ENCODE measurements at places on chromosomes 5 and 9. TPM values are rescaled to one million over a fixed set of nuclear protein-coding genes. Genes with fewer than 3 reads are reported as not detected.
A peak's percentile ranks its signal among the peaks of the same experiment; 100 is the strongest.

PDE6A gene
- not detected for total RNA-seq

GABBR2 gene
- total RNA-seq: not detected

TUSC1 gene
- 27.7 TPM for total RNA-seq

TRPM6 gene
- 0.64 TPM for total RNA-seq

PCDHGA5 gene
- total RNA-seq: 5.9 TPM

SUSD3 gene
- 4.7 TPM for total RNA-seq

PCDHB16 gene
- 4.4 TPM for total RNA-seq

DNA sequence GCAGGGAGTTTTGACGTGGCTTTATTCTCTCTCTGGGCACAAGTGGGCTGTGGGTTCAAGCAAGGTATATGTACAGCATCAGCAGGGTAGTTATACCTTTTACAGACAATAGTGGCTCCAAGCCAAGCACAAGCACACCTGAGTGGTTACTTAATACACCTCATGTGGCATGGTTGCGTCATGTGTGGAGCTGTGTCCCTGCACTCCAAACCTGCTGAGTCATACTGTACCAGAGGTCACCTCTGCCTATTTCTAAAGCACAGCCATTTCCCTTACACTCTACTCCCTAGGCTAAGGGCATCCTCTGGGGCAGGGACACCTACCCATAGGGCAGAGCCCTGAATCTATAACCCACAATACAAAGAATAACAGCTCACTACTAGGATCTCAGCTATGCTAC lies 147.3 kb downstream of the OSTF1 start:
- ATAC-seq: no peak

DNA sequence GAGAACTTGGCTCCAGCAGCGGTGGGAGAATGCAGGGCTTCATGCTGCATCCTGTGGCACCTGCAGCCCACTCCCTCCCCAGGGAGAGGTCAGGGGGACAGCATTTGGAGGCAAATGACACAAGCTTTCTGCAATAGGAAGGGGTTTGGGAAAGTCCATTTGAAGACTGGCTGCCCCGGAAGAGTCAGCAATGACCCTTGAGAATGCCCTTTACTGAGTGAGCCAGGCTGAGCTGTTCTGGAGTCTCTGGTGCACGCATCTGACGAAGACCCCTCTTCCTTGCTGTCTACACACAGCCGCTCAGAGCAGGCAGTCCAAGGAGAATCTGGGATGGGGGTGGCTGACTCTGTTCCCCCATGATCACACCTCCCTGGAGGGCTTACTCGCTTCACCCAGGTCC lies 5.5 kb upstream of the NXNL2 start:
- ATAC-seq: no peak

DNA sequence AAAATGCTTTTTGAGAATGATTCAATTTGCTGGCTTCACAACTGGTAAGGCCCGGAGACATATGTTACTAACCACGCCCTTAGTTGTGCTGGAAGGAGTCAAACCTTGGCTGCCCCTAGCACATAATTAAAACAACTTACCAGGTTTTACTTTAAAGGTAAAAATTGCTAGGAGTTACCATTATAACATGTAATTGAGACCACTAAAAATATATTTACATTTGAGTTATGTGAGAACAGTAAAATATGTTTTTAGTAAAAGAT lies 435.6 kb upstream of the CDH9 start:
- ATAC-seq: no peak

- ATAC-seq: no peak
These were observed 375 bp downstream of the NOP16 start for GRCh38 chr5:176388003-176388443.

DNA sequence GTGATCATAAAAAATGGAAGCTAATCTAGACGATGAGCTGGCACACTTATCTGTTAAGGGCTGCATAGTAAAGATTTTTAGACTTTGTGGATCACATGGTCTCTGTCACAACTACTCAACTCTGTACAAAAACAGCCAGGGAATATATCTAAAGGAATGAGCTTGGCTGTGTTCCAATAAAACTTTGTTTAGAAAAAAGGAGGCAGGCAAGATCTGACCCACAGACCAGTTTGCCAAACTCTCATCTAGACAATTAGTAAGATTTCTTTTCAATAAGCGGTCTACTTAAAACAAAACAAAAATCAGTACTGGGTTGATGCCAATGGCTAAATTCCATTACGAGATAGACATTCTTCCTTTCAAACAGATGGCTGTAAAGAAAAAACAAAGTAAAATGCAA lies 53.0 kb upstream of the RETREG1 start:
- ATAC-seq: no peak

GRCh38 chr5:160339406-160340130 lies 27.2 kb upstream of the CCNJL start:
- no peak for ATAC-seq

DNA sequence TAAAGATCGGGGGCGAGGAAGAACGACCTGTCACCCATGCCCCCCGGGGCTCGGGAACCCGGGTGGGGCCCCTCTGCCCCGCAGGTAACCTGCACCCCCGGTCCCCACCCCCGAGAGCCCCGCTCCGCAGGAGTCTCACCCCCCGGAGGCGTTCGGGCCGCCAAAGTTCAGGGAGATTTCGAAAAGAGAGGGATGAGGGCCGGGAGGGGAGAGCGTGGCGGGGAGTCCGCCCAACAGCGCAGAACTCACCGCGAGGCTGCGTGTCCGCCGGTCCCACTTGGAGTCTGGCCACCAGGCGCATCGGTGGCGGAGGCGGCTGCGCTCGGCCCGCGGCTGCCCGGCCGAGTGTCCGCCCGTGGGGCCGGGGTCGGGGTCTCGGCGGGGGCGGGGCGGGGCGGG lies at the start of gene PHF19:
Gene PHF19, minus strand, starts transcription at position 347 of the 399 bp plus-strand sequence. CDS start 2,447 bp downstream, outside the sequence.
- peak; percentile 46 for ATAC-seq

GRCh38 chr5:1502046-1502736 lies 21.6 kb downstream of the LPCAT1 start:
- ATAC-seq: peak; percentile 47

DNA sequence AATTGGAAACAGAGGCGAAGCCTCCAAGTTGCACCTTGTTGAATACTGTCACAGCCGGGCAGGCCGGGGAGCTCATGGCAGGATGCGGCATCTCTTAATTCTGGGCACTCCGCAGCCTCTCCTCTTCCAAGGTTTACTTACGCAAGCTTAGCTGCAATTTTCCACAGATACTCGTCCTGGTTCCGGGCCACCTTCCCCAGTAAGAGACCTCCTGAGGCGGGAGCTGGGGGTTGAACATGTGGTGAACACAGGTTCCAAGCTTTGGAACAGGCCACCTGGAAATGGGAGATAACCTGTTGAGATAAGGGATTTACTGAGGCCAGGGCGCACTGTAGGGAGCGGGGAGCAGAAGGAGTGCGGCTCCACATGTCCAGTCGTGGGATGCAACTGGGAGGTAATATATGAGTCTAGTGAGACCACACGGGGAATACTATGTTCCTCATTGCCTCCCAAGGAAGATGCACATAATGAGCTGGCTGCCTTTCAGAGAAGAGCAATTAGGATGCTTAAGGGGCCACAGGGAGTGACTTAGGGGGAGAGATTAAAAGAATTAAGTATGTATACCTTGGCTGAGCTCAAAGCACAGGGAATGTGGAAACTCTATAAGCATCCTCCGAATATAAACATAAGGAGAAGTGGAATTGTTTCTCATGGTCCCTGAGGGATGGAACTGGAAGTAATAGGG lies 335.2 kb downstream of the CWC27 start:
- ATAC-seq: peak; percentile 28

DNA sequence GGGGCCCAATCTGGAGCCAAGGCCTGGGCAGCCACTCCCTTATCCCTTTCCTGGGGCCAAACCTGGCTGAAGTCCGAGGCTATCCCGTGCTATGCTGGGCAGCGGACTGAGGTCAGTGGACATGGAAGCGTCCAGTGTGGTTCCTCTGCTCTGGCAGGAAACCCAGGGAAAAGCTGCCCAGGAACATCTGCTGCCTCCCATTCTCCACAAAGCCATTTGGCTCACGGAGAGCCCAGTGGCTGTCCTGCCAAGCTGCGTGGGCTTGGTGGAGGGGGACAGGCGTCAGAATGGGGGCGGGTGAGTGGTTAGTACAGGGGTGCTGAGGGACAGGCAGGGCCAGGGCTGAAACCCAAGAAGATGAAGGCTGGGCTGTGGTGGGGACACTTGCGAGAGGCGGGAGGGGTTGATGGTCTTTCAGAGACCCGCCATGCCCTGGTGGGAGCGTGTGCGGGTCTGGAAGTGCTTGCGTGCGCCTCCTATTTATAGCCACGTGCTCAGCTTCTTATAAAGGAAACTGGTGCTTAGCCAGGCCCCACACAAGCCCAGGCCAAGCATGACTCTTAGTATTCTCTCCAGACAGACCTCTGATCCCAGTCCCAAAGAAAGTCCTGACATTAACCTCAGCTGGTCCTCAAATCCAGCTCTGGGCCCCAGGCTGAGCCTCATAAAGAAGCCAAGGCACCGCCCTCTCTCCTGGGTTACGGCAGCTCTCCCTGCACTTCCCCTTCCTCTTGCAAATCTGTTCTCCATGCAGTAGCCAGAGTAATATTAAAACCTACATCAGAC lies 9.4 kb upstream of the SLC6A7 start:
- ATAC-seq: peak; percentile 81

- ATAC-seq: no peak
These were observed 40.6 kb downstream of the ANKH start for GRCh38 chr5:14831006-14831338.

- ATAC-seq: no peak
These were observed 555.2 kb downstream of the ACTL7B start for GRCh38 chr9:108300306-108301287.

DNA sequence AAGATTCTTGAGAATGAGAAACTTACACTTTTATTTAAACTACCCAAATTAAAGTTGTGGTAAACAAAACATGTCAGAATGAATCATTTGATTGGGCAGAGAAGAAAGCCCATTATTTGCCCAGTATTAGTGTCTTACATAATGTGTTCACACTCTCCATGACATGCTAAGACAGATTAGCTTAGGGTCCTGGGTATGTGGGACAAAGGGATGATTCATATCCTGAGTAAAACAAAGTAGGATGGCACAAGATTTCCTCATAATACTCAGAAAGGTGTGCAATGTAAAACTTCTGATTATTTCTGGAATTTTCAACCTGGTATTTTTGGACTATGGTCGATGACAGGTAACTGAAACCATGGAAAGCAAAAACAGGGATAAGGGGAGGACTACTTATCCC lies 183.9 kb upstream of the POU5F2 start:
- ATAC-seq: no peak

DNA sequence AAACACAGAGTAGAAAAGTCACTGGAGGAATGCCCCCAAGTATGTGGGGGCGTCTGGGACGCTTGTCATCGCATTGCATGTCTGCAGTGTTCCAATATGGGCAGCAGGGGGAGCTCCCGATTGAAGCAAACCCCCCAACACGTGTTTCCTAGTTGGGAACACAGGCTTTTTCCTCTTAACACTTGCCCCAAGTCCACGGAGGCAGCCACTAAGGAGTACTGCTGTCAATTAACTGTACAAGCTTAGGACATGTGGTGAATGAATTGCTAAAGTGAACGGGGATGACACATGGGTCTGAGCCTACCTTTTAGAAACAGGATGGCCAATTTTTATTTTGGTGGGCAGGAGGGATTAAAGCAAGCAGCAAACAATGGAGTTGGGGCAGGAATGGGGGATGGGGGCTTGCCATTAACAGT lies 2.2 kb downstream of the GABRB2 start:
- ATAC-seq: no peak

DNA sequence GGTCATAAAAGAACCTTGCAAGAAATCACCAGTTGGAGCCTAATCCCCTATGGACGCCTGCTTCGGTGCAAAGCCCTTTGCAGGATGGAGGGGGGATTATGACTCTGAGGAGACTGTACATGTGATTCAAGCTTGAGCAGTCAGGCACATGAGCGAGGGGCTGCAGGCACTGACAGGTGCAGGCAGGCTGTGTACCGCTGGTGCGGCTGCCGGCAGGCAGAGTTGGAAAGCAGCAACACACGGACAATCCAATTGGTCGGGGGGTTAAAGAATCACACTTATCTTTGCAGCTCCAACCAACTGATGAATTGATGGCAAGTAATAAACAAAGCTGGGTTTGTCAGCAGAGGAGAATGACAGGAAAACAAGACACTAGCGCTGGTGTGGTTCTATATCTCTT lies 5.7 kb downstream of the WHRN start:
- no peak for ATAC-seq

GRCh38 chr5:52893105-52893504 lies 96.0 kb upstream of the ITGA2 start:
- ATAC-seq: peak; percentile 44

DNA sequence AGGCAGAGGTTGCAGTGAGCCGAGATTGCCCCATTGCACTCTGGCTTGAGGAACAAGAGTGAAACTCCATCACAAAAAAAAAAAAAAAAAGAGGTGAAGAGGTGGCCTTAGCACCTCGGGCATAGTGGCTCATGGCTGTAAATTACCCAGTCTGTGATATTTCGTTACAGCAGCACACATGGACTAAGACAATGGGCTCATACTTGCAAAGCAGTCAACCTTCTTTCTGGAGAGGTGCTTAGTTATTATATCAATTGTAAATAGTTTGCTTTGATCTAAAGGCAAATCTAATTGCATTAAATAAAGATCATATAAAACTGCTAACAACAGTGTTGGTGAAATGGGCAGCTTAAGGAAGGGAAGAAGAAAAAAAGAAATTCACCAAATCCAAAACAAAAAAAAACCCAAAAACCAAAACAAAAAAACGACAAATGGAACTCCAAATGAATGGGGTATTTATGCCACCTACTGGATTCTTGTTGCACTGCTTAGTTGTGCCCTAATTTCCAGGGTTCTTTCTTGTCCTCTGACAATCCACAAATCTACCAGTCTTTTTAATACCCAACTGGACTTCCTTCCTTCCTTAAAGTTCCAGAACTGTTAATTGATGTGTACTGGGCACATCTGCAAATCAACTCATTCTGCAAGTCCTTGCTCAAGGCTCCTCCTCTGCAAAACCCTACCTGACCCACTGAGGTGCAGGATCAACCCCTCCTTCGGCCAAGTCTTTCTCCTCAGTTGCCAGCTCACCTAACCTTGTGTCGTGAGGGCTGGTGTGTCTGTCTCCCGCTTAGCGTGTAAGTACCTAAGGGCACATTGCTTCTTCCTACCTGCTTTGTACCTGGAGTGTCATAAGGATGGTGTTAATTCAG lies 35.0 kb upstream of the DMRT1 start:
- ATAC-seq: no peak

DNA sequence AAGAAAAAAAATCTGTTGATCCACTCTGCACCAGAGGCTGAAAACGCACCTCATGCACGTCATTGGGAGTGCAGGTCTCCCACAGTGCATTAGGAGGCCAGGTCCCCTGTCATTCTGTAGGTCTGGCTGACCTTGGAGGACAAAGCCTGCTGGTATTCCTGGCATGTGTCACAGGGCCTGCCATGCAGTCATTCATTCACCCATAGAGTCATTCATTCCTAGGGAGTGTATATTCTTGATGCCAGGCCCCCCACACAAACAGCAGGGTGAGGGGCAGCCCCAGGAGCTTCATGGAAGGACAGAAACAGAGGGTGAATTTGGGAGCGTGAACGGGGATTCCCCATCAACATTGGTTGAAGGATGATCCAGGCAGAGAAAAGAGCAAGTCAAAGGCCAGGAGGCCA lies 2.2 kb downstream of the GBGT1 start:
- ATAC-seq: no peak

GRCh38 chr9:10146517-10147331 lies 466.1 kb downstream of the PTPRD start:
- no peak for ATAC-seq
